ENCODE measurements at places on chromosomes 2 and 18. TPM values are rescaled to one million over a fixed set of nuclear protein-coding genes. Genes with fewer than 3 reads are reported as not detected.
A peak's percentile ranks its signal among the peaks of the same experiment; 100 is the strongest.

DNA sequence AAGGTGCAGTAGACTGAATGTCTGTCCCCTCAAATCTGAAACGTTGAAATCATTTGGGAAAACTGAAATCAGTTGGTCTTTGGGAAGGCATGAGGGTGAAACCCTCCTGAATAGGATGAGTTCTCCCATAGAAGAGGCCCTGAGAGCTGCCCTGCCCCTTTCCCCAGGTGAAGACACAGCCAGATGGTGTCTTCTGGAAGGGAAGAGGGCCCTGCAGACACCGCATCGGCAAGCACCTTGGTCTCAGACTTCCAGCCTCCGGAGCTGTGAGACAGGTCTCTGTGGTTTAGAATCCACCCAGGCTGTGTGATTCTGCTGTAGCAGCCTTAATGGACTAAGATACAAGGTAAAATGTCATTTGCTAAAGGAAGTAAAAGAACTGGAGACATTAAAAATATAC lies 42.1 kb upstream of the SNTG2 start:
- no peak overlapping the region for H3K4me3 ChIP-seq
- H3K4me1 ChIP-seq: no peaks in the 10 kb centered on the region
- no peak for DNase-seq
- no peaks in the 10 kb centered on the region for H3K36me3 ChIP-seq

GRCh38 chr18:39480494-39481195 lies 1915.0 kb upstream of the CELF4 start:
- H3K4me3 ChIP-seq: no peak overlapping the region
- no peak for DNase-seq
- no peaks in the 10 kb centered on the region for H3K4me1 ChIP-seq
- H3K27me3 ChIP-seq: no peaks in the 10 kb centered on the region
- H3K36me3 ChIP-seq: no peaks in the 10 kb centered on the region

The UGT1A5 gene
- total RNA-seq: 0.09 TPM

DNA sequence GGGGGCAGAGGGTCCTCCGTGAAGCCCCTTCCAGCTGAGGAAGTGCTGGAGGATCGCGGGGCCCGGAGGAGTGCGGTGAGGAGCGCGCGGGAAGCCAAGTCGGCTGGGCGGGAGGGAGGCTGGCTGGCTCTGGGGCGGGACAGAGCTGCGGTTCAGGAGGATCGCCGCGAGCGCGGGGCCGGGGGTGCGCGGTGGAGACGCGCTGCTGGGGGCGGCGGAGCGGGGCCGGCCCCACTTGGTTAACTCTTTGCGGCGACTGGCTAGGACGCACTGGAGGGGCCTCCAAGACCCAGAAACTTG lies 464 bp downstream of the CYBRD1 start:
- no peaks in the 10 kb centered on the region for H3K27me3 ChIP-seq
- DNase-seq: peak; percentile 54
- H3K36me3 ChIP-seq: no peaks in the 10 kb centered on the region
- peak overlapping the region; percentile 26 for H3K27ac ChIP-seq
- H3K4me1 ChIP-seq: no peaks in the 10 kb centered on the region
- H3K4me3 ChIP-seq: peak overlapping the region; percentile 50

- no peak overlapping the region for H3K4me3 ChIP-seq
- H3K27ac ChIP-seq: no peak overlapping the region
Measured at GRCh38 chr18:60639836-60640235, 267.3 kb upstream of the MC4R start.

Data from thymus (tissue), 14 donors.